Calu3 (cell line): ENCODE measurements at places on chromosomes 11 and 22.

- H3K4me1 ChIP-seq: peaks cover 59% of the 10 kb centered on the region
- H3K27ac ChIP-seq: peak overlapping the region; percentile 98
- DNase-seq: no peak
- no peaks in the 10 kb centered on the region for H3K27me3 ChIP-seq
- H3K4me3 ChIP-seq: no peak overlapping the region
Observed at GRCh38 chr11:47991894-47992293, 11.5 kb downstream of the PTPRJ start.

- H3K27ac ChIP-seq: no peak overlapping the region
- H3K4me3 ChIP-seq: no peak overlapping the region
- no peaks in the 10 kb centered on the region for H3K4me1 ChIP-seq
- no peak for DNase-seq
Observed at GRCh38 chr22:44943701-44944324, 66.0 kb downstream of the PHF21B start.

GRCh38 chr11:76698321-76699043 is 27.9 kb upstream of the LRRC32 start:
- H3K36me3 ChIP-seq: no peaks in the 10 kb centered on the region
- H3K27ac ChIP-seq: no peak overlapping the region
- H3K4me1 ChIP-seq: no peaks in the 10 kb centered on the region
- peaks cover 79% of the 10 kb centered on the region for H3K27me3 ChIP-seq
- DNase-seq: no peak

DNA sequence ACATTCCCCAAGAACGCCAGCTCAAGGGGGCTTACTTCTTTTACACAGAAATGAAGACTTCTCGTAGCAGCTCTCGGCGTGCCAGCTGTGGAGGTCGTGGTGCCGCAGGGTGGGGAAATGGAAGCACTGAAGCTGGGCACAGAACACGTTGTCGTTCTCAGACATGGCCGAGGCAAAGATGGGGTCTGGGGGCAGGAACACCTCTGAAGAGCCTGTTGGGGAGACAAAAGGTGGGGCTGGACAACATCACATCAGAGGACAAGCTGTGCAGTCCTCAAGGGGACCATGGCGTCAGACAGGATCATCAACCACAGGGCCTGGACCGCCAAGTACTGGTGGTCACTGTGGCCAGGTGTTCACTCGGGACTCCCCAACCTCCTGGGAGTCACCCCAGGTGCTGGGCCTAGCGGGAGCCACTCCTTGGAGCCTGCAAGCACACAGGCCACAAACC is 65.2 kb downstream of the DGCR2 start:
- no peak overlapping the region for H3K27ac ChIP-seq
- peaks cover 30% of the 10 kb centered on the region for H3K36me3 ChIP-seq
- H3K4me1 ChIP-seq: no peaks in the 10 kb centered on the region

- peak overlapping the region; percentile 75 for H3K27ac ChIP-seq
- H3K27me3 ChIP-seq: no peaks in the 10 kb centered on the region
- H3K4me1 ChIP-seq: peaks cover 42% of the 10 kb centered on the region
- peak; percentile 58 for DNase-seq
Observed at GRCh38 chr11:86459682-86460460, 85.2 kb downstream of the CCDC81 start.

GRCh38 chr11:65454696-65455456 is 32.3 kb downstream of the NEAT1 start:
- H3K4me1 ChIP-seq: peaks cover 16% of the 10 kb centered on the region
- H3K27ac ChIP-seq: peak overlapping the region; percentile 91
- DNase-seq: peak; percentile 83
- H3K4me3 ChIP-seq: peak overlapping the region; percentile 94
- H3K27me3 ChIP-seq: no peaks in the 10 kb centered on the region
- H3K36me3 ChIP-seq: peaks cover 34% of the 10 kb centered on the region
